ENCODE measurements at places on chromosomes 1 and 21. TPM values are rescaled to one million over a fixed set of nuclear protein-coding genes. Genes with fewer than 3 reads are reported as not detected.

Gene B3GALT2
- 1.8 TPM for total RNA-seq

Gene PPM1J
- 0.88 TPM for total RNA-seq

Gene DSCAM
- under 0.01 TPM for total RNA-seq

Gene AMY2A
- total RNA-seq: not detected

Gene SEMA4A
- total RNA-seq: 0.65 TPM

Gene SPATA17
- total RNA-seq: 1.0 TPM

Gene CHRNB2
- total RNA-seq: 0.13 TPM

Gene RAD54L
- 2.9 TPM for total RNA-seq

Gene OLFML3
- total RNA-seq: 97.4 TPM

Gene FAM3B
- total RNA-seq: not detected

Gene P3H1
- 182 TPM for total RNA-seq

Gene AQP10
- under 0.01 TPM for total RNA-seq

Gene CLCNKB
- not detected for total RNA-seq

Gene CHD5
- 0.24 TPM for total RNA-seq

Gene RUNX3
- 0.91 TPM for total RNA-seq

Gene KCND3
- total RNA-seq: not detected
